ENCODE measurements at places on chromosomes 12 and 14.

DNA sequence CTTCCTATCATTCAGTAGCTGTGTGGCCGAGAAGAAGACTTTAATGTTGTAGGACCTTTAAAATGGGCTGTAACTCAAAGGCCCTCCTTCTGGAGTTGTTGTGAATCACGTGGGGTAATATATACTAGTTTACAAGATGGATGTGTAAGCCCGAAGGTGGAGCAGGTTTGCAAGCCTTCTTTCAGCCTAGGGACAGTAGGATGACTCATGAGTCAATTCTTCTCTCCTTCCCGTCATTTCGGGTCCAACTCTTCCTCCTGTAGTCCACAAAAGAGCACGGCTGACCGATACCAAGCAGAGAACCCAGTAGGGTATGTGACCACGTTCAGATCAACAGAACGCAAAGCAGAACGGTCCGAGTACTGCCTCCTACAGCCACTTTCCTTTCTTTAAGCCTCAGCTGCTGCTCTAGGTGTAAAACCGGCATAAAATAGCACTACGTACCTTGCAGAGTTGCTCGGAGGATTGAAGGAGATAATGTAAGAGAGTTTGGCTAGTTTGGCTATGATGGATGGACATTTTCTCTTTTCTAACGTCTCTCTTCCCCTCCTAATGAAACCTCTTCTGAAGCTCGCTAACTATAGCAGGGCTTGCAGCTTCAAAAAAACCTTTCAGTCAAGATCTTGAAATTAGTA lies 1.3 kb upstream of the RASSF3 start:
- peak; percentile 25 for DNase-seq

- no peak for DNase-seq
Observed at GRCh38 chr14:100092832-100093231, 27.6 kb downstream of the EVL start.

DNA sequence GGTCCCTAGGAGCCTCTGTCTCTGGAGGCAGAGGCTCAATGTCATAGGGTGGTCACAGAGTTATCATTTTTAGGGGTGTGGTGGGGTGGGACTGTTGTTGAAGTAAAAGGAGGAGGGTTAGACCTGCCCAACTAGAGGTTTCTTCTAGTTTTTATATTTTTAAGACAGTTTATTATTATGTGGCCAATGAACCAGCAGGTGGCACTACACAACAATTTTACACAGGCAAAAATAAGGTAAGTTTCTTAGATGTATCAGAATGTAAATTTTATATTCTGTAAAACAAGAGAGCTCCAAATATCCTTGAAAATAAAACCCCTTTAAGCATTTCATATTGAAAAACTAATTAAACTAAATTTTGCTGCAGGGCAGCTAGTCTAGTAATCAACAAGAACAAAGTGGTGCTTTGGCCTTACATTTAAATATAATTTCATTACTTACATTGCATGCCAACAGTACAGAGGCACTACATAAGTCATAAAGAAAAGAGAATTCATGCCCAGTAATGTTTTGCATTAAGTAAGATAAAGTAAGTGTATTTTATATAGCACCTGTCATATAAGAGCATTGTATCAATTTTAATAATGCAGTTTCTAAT lies 22.2 kb upstream of the OVCH1 start:
- peak; percentile 33 for DNase-seq

GRCh38 chr12:43208221-43208620 lies 343.8 kb downstream of the ADAMTS20 start:
- no peak for DNase-seq

DNA sequence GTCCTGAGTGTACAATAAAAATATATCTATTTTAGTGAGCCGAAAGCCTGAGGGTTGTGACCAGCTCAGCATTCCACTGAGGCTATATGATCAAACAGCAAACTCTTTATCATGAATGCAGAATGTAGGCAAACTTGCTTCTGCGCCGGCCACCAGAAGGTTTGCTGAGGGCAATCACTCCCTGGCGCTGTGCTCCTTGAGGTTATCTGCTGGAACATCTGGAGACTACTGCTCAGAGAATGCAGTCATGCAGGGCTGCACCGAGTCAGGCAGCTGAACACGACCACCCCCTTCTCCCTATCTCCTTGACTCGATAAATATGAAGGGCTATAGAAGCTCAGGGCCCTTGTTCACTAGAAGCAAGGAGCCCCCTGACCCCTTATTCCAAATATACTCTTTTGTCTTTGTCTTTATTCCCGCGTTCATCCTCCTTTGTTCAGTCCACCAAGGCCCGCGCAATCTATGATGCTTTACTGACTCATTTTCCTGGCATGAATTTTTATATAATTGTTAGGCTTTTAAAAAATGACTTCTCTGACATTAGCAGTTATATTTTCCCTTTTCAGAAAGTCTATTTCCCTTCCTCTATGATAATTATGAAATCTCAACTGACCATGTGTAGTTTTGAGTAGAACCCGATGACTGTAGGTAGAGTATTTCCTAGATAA lies 1089.3 kb downstream of the SLC16A7 start:
- DNase-seq, result no peak

GRCh38 chr12:16573398-16574077 lies 32.4 kb downstream of the LMO3 start:
- no peak for DNase-seq

DNA sequence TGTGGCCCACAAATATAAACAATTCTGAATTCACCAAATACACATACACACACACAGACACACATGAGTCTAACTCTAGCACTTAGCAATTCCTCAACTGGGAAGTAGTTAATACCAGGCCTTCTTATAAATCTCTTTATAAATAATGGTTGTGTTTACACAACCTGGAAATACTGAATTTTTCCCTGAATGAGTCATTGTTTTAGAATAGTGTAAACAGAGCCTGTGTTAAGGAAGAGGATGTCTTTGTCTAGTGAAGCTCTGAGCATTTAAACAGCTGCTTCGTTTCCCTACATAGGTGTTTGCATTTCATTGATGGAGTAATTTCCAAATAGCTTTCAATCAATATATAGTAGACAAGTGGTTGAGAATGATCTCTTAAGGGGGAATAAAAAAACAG lies 218.8 kb downstream of the BTG1 start:
- DNase-seq, result no peak

GRCh38 chr12:45557016-45557415 lies 172.5 kb upstream of the ARID2 start:
- DNase-seq, result no peak

GRCh38 chr14:87405563-87405962 lies 587.4 kb downstream of the GALC start:
- DNase-seq, result no peak

DNA sequence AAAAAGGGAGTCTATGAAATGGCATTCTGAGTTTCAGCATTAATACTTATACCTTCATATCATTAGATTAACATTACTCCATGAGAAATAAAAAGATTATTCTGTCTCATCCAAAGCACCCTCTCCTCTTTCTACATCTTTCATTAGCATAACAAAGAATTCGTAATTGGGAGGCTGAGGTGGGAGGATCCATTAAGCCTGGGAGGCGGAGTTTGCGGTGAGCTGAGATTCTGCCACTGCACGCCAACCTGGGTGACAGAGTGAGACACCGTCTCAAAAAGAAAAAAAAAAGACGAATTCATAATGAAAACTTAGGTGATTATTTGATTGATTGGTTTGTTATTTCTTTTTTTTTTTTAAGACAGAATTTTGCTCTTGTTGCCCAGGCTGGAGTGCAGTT lies 1.8 kb upstream of the CDK17 start:
- DNase-seq, result no peak

DNA sequence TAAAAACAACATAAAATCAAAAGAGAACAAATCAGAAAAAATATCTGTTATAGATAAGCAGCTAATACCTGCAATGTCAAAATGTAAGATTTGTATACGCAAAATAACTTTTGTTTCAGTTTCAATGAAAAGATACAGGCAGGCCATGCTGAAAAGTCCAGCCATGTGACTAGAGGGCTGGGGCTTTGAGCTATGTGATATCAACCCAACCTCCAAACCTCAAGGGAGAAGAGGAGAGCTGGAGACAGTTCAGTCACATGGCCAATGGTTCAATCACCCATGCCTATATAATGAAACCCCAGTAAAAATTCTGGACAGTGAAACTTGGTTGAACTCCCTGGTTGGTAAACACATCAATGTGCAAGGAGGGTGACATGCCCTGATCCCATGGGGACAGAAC lies 5.3 kb downstream of the COX16 start:
- DNase-seq, result no peak

Data from spinal cord (tissue), 10 donors.